Activated naive CD4-positive, alpha-beta T cell treated with anti-CD3 and anti-CD28 coated beads for 36 hours (primary cell): ENCODE measurements at places on chromosomes 7 and 10.

- DNase-seq = no peak
Measured at GRCh38 chr7:51213618-51214017, 103.0 kb downstream of the COBL start.

- DNase-seq = no peak
Measured at GRCh38 chr10:132535065-132535651, 2.4 kb upstream of the INPP5A start.

- DNase-seq = peak; percentile 96
Measured at GRCh38 chr10:133274751-133275683, 1.7 kb downstream of the ADAM8 start.

- no peak for DNase-seq
Measured at GRCh38 chr10:109405338-109405737, 518.0 kb downstream of the XPNPEP1 start.

GRCh38 chr7:46658281-46658680 lies 737.2 kb upstream of the IGFBP3 start:
- no peak for DNase-seq

GRCh38 chr7:95843286-95843685 lies 70.9 kb downstream of the DYNC1I1 start:
- no peak for DNase-seq

- no peak for DNase-seq
Measured at GRCh38 chr10:69421611-69422308, 5.0 kb upstream of the TACR2 start.

- no peak for DNase-seq
Measured at GRCh38 chr7:39360766-39361165, 205.4 kb upstream of the YAE1 start.

- peak; percentile 44 for DNase-seq
Measured at GRCh38 chr10:79066411-79067240, 2.1 kb upstream of the ZMIZ1 start.

GRCh38 chr10:112911206-112911605 lies 38.8 kb upstream of the TCF7L2 start:
- DNase-seq = no peak

DNA sequence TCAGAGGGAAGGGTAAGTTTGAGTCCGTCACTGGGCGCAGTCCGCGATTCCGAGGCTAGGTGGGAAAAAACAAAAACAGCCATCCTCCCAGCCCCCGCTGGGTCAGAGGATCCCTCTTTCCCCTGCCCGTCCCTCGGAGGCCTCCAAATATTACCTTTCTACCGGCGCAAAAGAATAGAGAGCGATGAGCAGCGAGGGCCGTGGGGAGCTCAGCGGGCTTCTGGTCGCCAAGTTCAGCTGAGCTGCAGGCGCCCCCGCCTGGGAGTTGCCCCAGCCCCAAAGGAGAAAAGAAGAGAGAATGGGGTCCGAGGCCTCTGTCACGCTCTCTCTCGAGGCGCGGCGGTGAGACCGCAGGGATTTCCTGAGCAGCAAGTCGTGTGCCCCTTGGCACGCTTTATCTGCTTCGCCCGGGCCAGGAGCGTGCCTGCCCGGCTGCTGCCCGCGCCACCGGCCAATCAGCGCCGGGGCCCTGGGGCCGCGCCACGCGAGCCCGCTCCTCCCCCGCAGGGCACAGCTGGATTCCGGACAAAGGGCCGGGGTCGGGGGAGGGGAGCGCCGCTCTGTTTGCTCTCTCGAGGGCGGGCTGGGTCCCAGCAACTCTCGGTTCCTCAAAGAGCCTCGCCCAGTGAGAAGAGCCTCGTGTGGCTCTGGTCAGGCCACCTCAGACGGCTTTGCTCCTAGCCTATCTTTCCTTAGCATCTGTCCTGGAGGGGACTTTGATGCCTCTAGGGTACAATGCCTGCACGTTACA lies at the start of gene NEUROG3:
Gene NEUROG3 (minus strand): TSS at position 367 of the 751 bp plus-strand sequence. CDS start 379 bp downstream, outside the sequence.
- DNase-seq = no peak

- no peak for DNase-seq
Measured at GRCh38 chr7:17044861-17045260, 163.1 kb upstream of the AGR3 start.

DNA sequence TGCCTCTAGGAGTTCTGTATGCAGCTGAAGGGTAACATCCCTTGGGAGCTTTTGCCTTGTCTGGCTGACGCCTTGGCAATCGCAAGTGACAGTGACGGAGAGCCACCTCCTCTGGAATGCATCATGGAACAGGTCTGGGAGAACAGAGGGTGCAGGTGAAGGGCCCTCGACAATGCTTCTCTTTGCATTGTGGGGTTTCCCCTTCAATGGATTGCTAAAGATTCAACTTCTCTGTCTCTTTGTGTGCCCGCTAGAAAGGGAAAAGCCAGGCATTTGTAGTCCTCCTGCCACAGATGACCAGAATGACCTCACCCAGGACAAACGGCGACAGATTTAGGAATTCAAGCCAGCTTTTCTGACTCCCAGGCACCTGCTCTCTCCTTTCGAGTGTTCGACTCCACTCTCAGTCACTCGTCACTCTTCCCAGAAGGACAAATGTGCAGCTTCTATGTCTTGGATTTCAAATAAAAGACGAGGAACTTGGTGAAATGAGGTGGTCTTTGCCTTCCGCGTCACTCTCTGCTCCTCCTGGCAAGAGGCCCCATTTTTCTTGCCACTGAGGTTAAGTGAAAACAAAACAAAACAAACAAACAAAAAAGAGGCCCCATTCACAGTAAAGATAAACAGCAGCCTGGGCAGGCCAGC lies 26.1 kb downstream of the IL2RA start:
- peak; percentile 21 for DNase-seq

DNA sequence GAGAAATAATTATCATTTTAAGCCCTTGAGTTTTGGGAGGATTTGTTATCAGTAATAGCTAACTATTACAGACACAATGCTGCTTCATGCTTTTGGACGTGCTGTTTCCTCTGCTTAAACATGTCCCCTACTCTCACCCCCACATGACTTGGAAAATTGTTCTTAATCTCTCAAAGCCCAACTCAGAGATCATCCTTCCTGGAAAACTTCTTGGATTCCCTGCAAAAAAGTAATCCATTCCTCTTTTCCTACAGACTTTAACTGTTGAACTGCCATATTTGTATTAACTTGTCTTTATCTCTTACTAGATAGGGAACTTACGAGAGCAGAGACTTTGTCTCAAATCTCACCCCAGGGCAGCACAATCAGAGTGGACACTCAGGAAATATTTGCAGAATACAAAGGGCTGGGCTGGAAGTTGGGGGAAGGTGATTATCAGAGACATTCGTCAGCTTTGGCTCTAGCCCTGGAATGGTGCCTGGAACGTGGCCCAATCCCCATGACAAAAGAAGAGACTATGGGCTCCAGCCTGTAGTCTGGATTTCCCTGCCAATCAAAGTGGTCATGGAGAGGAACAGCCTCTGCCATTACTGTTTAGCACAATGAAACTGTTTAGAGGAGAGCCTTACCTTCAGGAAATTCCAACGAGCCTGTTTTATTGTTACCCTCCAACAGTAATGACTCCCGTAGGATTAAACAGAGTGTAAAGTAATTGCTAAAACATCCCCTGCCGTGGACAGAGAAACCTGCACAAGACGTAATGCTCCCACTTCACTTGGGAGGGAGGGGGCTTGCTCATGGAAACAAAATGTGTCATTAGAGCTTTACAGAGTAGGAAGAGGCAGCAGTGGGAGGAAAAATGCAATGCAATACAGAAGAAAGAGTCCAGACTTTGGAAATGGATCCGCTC lies 140.4 kb upstream of the AUTS2 start:
- DNase-seq = no peak

GRCh38 chr7:54076616-54077015 lies 465.6 kb upstream of the VSTM2A start:
- DNase-seq = no peak

DNA sequence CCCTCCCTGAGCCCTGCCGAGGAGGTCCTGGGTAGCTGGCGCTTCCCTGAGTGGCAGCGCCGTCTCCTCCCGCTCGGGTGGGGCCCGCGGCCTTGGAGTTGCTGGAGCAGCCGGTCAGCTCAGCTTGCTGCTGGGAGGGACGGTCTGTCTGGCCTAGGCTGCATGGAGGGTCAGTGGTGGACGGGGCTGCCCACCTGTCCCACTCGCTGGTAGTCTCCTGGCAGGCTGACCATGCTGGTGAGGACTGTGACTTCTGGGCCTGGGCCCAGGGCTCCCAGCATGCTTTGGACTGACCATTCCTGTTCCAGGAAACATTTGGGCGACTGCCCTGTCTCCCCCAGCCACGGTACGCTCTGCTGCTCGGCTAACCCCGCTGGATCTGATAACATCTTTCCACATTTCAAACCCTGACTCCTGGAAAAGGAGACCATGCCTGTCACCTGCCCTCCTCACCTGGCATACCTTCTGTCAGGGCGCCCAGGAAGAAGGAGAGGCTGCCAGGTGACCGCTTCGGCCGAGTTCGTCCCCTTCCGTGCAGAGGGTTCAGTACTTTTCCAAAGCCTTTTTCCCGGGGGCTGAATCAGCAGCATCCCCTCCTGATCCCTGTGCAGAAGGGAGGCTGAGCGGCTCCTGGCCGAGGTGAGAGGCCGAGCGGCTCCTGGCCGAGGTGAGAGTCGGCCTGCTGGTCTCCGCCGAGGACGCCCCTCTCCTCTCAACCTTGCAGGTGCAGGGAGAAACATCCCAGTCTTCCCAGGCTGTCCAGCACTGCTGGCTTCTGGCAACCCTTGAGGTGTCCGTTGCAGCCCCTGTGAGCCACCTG lies 43.4 kb downstream of the FAM20C start:
- no peak for DNase-seq

- no peak for DNase-seq
Measured at GRCh38 chr10:44948642-44949041, 11.0 kb upstream of the RASSF4 start.

- no peak for DNase-seq
Measured at GRCh38 chr10:1708746-1709145, 28.6 kb downstream of the ADARB2 start.

GRCh38 chr7:55432506-55432905 lies 67.4 kb downstream of the LANCL2 start:
- DNase-seq = no peak

GRCh38 chr7:74627661-74628411 lies 29.7 kb upstream of the GTF2I start:
- DNase-seq = no peak

GRCh38 chr7:74343281-74344131 lies 54.3 kb downstream of the CLIP2 start:
- DNase-seq = peak; percentile 12

DNA sequence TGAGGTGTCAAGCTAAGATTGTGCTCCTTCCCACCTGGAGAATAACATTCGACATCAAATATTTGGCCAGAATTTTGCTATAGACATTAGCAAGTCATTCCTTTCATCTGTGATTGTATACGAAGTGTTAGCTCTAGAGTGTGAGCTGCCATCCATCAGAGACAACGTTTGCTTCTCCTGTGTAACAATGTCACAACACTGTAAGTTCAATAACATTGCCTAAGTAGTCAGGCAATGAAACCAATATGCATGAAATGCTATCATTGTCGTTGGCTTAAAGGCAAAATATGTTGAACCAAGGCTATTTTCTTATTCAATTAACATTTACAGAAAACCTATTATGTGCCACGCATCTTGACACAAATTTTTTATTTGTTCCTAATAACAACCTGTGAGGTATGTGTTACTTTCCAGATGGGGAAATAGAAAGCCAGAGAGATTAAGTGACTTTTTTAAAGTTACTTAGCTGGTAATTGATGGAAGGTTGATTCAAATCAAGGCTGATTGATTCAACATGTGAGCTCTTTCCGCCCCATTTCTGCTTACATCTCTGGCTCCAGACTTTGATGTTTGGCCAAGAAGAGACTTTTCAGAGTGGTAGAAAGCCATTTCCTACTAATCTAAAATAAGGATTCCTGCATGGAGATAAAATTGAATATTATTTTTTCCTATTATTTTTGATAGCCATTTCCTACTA lies 32.0 kb downstream of the BET1 start:
- no peak for DNase-seq

GRCh38 chr7:143346018-143346417 lies 16.5 kb downstream of the FAM131B start:
- DNase-seq = no peak

- no peak for DNase-seq
Measured at GRCh38 chr7:47317487-47317886, 264.4 kb downstream of the TNS3 start.

DNA sequence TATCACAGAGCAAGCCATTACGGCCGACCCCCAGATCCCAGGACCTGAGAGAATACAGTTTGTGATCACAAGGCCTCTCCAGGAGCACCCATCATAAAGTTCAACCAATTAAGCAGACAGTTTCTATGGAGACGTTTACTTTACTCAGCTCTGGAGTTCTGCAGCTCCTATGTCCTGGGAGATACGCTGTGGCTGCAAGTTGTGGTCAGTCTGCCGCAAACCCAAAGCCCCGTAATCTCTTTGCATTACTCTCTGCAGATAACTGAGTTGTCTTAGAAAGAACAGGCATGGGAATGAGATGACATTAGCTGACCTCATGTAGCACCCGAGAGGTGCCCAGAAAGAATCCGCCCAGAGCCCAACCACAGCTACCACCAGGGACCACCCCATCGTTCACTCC lies 305.1 kb downstream of the FGFR2 start:
- no peak for DNase-seq

GRCh38 chr7:1223196-1223981 lies 9.3 kb upstream of the UNCX start:
- peak; percentile 28 for DNase-seq

DNA sequence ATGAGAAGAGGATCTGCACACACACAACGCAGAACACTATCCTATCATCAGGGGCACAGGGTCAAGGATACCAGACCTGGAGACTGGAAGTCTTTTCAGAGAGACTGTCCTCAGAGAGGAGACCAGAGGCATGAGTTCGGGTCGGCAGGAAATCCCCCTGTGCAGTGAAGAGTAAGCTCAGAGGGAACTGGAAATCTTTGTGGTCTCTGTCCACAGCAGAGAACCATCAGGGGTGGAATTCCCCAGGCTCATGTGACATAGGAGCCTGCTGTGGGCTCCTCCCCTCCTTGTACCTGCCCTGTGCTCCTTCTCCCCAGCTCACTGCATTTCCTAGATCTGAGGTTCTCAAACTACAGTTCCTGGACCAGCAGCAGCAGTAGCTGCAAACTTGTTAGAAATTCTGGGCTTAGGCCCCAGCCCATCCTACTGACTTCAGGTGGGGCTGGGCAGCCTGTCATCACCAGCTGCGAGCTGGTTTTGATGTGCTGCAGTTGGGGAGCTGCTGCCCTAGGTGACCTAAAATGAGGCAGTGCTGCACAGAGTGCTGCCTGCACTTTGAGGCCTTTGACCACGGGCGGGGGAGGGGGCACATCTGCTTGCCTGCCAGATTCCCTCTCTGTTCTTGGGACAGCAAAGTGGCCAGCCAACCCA lies 2.4 kb downstream of the ZMIZ2 start:
- DNase-seq = peak; percentile 79

DNA sequence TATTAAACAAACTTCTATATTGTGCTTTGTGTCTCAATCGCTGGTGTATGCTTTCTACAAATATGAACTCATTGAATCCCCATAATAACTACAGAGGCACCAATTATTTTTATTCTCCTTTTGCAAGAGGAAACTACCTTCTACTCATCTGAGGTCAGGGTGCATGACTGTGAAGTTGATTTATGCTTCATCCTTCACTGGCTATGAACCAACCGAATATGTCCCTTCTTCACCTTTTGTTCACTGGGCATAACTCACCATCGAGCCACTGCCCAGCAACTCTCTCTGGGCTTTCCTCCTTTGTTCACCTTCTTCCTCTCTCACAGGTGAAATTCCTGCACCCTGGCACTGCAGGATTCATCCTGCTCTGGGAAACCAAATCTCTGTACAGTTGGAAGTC lies 61.3 kb upstream of the PFKP start:
- no peak for DNase-seq

- no peak for DNase-seq
Measured at GRCh38 chr10:5448333-5449001, 36.1 kb downstream of the NET1 start.
